ENCODE measurements at places on chromosomes 6 and 20.

GRCh38 chr6:37850260-37850659 is 30.7 kb downstream of the ZFAND3 start:
- DNase-seq = no peak

DNA sequence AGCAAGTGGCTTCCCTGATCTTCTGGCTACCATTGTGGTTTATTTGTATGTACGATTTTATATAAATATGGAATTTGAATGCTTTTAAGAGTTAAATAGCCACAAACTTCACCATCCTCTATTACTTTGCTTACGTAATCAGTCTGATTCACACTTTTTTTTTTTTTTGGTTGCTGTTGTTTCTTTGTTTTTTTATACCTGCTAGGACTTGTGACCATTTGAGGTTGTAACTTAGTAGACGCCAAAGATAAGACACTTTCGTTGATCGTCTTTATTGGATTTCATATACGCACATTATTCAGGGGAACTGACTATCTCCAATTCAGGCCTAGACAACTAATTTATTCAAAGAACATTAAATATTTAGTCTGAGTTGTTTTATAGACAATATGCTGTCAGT is 559.0 kb downstream of the CBLN4 start:
- no peak for DNase-seq

DNA sequence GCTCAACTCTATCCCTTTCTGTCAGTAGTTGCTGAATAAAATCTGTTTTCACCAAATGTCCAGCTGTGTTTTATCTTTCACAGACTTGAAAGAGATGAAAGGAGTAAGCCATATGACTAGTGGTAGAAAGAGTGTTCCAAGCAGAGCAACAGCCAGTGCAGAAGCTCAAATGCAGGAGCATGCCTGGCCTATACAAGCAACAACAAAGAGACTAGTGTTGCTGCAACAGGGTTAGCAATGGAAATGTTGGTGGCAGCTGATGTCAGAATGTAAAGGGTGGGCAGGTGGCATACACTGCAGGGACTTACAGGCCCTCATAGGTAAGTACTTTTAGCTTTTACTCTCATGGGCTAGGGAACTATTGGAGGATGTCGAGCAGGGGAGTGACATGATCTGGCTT is 5.2 kb upstream of the HINT3 start:
- DNase-seq = no peak

DNA sequence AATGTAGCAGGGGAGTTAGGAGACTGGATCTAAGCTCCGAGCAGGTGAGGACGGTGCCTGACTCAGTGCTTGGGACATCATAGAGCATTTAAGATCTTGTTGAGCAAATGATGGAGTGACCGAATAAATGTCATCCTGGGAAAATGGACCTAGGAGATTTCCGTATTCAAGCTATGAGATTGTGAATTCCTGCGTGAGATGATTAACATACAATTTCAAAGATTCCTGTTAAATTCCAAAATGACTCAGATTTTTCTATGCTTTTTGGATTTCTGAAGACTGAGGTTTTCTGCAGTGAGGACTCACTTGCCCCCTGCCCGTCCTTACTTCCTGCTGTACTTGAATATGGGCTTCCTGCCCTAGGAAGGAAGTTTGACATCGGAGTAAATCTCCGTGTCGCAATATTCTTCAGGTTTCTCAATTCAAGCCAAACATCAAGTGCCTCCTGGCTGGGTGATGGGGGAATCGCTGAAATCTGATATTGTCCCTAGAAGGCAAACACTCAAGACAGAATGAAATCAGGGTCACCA is 5.2 kb downstream of the SYTL3 start:
- DNase-seq = no peak

GRCh38 chr6:109325400-109325801 is 56.9 kb downstream of the CD164 start:
- DNase-seq = no peak

DNA sequence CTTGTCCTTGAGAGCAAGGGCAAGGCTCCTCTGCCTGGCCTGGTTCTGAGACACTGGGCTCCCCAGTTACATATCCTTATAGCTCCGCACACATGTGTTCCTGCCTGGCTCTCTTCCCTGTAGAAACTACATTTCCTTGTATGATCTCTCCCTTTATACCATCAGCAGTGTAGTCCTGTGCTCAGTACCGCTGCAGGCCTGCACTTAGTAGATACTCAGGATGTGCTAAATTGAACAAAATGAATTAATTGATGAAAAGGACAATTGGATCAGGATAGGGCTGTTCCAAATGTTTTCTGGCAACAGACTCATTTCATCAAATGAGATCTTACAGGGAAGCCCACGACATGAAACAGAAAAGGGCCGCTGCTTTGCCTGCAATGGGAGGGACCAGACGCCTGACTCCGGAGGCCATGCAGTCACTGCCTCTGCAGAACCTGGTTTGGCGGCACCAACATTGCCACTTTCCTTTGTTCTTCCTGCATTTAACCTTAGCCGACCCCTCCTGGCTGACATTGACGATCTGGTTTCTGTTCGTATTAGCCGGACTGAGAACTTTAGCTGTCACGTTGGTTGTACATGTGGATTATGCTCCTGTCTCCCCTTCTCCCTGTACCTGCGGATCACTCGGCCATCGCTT is 53.3 kb downstream of the CHMP4B start:
- no peak for DNase-seq

DNA sequence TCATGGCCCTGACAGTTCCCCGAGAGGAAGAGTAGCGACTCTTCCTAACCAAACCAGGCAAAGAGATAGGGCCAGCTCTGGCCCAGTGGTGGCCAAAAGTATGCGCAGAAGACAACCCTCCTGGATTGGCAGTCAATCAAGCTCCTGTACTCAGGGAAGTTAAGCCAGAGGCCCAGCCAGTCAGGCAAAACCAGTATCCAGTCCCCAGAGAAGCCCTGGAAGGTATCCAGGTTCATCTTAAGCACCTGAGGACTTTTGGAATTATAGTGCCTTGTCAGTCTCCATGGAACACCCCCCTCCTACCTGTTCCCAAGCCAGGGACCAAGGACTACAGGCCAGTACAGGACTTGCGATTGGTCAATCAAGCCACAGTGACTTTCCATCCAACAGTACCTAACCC is 298.3 kb downstream of the RNGTT start:
- no peak for DNase-seq
